ENCODE measurements at places on chromosomes 7 and 10.
A peak's percentile ranks its signal among the peaks of the same experiment; 100 is the strongest.

GRCh38 chr7:74104702-74105101 is 21.1 kb downstream of the LIMK1 start:
- no peak for DNase-seq

DNA sequence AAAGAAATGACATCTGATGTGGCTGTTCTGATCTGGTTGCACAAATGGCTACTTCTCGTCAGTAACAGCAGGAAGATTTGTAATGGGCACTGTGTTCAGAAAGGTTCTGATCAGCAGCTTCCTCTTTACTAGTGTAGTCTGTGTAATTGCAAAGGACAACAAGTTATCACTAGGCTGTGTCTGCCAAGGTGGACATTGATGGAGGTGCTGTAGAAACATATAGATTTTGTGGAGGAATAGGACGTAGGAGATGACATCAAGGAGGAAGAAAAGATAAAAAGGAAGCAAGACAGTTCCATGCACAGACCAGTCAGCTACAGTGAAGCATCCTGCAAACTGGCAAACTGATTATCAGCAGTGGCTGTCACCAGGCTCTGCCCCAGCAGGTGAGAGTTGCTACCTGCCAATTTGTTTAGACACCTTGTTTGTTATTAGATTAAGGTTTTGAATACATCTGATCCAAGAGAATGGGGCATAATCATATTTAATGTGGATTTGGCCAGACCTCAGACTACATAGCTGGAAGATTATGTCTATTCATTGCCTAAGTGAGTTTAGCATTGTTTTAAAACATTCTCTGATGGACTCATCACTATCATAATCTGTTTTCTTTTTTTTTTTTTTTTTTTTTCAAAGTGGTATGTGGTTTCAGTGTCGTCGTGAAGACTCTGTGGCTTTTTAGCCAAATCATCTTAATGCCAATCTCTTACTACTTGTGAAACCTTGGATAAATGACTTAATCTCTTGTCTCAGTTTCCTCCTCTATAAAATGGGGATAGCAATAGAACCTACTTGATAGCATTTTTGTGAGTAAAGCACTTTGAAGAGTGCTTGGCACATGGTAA is 417.9 kb upstream of the LRGUK start:
- no peak for DNase-seq

DNA sequence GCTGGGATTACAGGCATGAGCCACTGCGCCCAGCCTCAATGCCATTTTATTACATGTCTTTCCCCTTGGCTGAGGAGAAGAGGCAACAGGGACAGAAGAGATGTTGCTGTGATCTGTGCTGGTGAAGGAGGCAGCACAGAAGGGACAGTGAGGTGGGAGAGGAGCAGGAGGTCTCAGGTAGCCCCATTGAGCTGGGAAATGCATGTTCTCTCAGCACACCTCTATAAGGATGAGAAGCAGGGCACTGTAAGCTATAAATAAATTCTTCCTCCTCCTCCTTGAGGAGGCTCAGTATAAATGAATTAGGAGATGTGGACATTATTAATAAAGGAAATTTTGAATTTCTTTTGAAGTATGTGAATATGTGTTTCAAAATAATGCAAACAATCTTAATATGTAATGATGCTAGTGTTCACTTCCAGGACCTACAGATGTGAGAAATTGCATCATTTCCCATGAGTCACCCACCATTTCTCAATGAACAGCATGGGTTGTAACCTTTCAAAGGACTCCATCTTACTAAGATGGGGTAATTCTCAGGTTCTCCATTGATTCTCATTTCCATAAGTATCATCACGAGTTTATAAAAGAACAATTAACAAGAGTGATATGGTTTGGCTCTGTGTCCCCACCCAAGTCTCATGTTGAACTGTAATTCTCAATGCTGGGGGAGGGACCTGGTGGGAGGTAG is 88.9 kb upstream of the ODAD2 start:
- DNase-seq = no peak

- no peak for DNase-seq
These were observed 131.5 kb downstream of the SPAG6 start for GRCh38 chr10:22476601-22477321.

DNA sequence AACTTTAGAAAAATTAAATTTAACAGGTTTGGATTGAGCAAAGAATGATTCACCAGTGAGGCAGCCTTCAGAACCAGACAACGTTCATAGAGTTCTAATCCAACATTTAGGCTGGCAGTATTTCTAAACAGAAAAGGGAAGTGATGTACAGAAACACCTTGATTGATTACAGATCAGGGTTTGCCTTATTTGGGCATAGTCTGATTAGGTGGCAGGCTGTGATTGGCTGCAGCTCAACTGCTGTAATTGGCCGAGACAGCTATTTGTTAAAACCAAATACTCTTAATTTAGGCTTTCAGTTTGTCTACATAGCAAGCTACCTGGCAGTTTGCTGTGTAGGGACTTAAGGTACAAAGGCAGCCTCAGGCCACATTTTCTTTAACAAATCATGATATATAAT is 802.5 kb downstream of the IPMK start:
- no peak for DNase-seq

GRCh38 chr7:1370738-1371137 is 88.5 kb downstream of the MICALL2 start:
- no peak for DNase-seq

- DNase-seq = peak; percentile 76
These were observed 3.1 kb upstream of the IRF5 start for GRCh38 chr7:128934361-128935341.

GRCh38 chr10:72223743-72224101 is 7.6 kb upstream of the ASCC1 start:
- DNase-seq = no peak

DNA sequence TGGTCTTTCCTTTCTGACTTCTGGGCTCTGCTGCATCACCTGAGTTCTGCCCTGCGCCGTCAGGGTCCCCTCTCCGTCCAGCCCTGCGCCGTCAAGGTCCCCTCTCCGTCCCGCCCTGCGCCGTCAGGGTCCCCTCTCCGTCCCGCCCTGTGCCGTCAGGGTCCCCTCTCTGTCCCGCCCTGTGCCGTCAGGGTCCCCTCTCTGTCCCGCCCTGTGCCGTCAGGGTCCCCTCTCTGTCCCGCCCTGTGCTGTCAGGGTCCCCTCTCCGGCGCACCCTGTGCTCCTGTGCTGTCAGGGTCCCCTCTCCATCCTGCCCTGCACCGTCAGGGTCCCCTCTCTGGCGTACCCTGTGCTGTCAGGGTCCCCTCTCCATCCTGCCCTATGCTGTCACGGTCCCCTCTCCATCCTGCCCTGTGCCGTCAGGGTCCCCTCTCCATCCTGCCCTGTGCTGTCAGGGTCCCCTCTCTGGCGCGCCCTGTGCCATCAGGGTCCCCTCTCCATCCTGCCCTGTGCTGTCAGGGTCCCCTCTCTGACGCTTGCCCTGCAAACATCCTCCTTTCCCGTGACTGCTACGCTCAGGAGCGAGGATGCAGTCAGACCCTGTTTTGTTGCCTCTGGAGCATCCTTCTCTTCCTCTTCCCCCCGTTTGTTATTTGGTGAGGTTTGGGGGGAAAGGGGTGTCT is 66.4 kb downstream of the INPP5A start:
- DNase-seq = no peak

DNA sequence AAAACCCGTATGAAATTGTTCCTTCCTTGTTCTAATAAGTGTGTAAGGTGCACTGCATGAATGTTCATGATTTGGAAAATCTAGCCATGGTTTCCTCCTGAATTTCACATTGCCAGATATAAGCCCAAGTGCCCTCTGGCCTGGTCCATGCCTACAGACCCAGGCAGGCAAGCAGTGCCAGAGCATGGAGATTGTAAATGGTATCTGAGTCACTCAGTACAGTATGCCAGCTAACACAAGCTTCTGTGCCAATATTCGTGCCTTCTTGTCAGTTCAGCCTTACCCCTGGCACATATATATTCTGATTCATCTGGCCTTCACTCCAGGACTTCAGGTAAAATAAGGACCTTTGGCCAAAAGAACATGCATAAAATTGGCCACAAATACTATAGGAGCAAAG is 38.4 kb upstream of the PDE1C start:
- DNase-seq = no peak

DNA sequence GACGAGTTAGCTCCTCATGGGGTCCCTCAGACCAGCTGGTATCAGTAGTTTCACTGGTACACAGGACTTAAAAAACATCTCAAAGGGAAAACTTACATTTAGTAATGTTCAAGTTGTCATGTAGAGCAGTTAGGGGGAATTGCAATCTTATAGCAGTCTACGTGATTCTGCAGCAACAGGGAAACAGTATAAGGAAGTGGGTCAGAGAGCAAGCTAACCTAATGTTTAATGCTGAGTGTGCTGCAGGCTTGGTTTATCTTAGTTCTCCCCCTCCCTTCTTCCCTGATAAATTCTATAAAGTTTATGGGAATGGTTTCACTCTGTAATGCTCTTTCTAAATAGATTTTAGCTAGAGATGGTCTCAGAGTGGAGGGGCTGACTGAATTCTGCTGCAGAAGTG is 11.3 kb downstream of the SPAM1 start:
- no peak for DNase-seq

DNA sequence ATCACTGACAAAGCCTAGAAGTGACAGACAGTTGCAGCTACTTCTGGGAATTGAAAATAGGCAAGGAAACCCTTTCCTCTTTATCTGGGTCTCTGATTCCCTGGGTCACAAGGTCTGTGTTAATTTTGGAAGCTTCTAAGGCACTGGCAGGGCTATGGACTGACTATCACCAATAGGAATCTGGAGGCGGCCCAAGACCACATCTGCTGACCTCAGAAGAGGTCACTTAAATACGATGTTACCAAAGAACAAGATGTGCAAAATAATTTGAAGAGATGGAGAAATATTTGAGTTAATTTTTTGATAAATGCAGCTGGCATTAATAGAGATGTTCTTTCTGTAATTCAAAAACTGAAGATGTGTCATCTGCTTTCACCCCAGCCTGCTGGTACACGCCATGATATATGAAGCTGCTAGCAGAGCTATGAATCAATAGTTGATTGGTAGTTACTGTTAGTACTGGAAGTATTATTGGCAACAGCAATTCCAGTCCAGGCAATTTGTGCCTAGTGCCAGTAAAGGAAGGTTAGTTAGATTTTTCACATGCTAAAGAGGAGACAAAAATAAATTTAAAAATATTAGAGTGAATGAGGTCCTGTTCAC is 5.5 kb upstream of the STEAP4 start:
- DNase-seq = no peak

- no peak for DNase-seq
These were observed 73.6 kb downstream of the CCSER2 start for GRCh38 chr10:84401854-84402611.

DNA sequence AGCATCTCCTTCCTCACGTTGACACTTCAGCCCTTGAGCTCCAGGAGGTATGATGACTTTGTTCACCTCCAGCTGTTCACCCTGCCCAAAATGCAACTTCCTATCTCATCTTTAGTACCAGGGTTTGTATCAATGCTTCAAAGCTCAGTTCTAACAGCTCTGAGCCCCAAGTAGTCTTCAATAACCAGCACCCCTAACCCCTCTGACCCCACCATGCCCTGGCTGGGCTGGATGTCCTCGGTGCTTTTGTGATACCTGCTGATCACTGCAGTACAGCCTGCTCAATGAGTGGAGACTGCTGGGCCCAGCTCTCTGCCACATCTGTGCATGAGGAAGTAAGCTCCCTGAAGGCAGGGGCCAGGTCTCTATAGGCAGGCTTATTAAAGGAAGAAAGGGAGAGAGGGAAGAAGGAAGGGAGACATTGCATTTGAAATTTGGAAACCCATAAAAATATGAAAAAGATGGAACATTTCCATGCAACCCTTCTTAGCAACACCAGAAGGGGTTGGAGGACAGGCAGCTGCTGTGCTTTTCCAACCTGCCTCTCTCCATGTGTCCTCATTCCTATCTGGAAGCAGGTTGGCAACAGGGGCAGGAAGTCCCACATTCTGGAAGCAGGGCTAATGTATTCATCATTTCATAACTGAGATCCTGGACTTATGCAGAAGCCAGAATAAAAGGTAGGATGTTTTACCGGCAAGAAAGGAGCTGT is 756.1 kb downstream of the GRID1 start:
- no peak for DNase-seq

DNA sequence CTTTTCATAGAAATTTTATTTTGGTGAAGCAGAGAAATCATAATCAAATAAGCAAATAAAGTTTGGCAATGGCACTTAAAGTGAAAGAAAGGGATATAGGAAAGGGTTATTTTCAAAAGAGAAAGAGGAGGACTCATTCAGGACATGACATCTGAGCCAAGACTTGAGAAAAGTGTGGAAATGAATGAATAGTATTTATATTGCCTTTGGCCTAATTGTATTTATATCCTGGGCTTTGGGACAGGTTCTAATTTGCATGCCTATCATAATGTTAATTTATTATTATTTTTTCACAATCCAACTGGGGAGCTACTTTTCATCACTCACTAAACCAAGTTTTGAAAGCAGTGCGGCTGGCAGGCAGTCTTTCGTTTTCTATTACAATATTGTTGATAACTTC is 376.8 kb downstream of the HGF start:
- no peak for DNase-seq

GRCh38 chr10:28669227-28670173 is 7.8 kb upstream of the BAMBI start:
- no peak for DNase-seq

GRCh38 chr10:89241026-89241425 is 10.5 kb downstream of the LIPA start:
- DNase-seq = no peak

GRCh38 chr7:118777308-118777707 is 552.8 kb downstream of the ANKRD7 start:
- no peak for DNase-seq

GRCh38 chr7:101933688-101934121 is 116.3 kb downstream of the CUX1 start:
- peak; percentile 70 for DNase-seq

GRCh38 chr7:523347-524336 is 4.0 kb upstream of the PDGFA start:
- no peak for DNase-seq

GRCh38 chr7:109552017-109552416 is 982.3 kb downstream of the DNAJB9 start:
- no peak for DNase-seq

DNA sequence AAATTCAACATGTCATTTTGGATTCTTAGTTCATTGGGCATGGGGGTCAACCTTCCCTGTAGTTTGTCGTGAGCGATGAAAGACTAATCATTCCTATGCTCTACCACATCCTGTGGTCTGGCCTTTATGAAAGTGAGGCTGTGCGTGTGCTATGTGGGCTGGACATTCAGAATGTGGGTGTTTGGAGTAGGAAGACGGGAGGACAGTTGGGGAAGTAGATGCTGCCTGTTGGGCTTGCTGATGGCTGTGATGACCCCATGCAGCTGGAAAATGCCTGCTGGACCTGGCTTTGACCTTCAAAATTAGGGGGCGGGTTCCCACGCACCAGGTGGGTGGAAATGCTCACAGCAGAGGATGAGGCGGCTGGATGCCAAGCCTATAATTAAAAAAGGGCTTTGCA is 90.9 kb upstream of the MKI67 start:
- no peak for DNase-seq

GRCh38 chr10:1685699-1686490 is 51.4 kb downstream of the ADARB2 start:
- no peak for DNase-seq

GRCh38 chr7:30710669-30711068 is 28.4 kb upstream of the CRHR2 start:
- no peak for DNase-seq

Data from GM13977 (cell line).